AML-193 (cell line): ENCODE measurements at places on chromosomes 6 and 20.
A peak's percentile ranks its signal among the peaks of the same experiment; 100 is the strongest.

DNA sequence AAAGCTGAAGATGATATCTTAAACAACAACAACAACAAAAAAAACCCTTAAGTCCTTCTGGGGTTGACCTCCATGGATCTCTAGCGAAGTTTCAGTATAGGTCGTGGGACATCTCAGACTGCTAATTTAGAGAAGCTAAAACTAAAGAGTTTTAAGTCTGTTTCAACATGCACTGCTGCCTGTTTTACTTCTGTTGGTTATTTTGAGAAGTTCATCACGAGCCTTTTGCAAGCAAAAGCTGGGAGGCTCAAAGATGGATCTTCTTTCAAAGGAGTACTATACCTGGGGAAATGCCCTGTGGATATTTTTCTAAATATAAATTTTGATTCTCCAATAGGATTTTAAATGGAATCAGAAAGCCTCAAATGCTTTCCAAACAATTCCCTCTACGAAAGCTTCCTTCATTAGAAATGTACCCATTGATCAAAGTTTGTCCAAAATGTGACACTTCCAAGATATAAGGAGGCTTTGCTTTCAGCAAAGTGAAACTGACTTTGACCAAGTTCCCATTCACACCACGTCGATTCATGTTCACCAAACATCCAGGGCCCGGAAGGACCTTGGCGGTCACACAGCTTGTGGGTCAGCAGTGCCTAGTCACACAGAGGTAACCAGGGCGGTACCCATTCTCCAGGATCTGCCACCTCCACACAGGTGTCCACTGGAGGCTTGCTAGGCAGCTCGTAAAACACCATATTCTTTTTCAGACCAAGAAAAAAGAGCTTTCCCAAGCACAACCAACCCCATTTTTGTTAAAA is 94.7 kb upstream of the QKI start:
- DNase-seq, result no peak

GRCh38 chr6:117409420-117409819 is 16.3 kb downstream of the ROS1 start:
- no peak for DNase-seq

DNA sequence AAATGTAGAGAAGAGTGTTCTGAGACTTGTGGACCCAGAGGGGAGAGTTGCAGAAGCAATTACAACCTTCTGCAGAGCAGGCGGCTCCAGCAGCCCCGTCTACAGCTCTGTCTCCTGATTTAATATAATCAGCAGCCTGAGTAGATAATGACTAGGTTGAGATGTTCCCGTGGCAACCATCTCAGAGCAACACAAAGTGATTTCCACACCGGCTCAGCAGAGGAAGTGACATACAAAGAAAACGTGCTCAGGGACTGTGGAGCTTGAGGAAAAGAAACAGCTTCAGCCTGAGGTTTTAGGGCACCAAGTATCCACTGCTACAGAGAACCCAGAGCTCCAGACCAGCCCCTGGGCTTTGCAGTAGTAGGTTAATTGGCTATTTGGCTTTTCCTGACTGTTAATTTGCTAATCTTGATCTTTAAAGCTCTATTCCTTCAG is 136.4 kb downstream of the MTFR2 start:
- DNase-seq, result peak; percentile 73

DNA sequence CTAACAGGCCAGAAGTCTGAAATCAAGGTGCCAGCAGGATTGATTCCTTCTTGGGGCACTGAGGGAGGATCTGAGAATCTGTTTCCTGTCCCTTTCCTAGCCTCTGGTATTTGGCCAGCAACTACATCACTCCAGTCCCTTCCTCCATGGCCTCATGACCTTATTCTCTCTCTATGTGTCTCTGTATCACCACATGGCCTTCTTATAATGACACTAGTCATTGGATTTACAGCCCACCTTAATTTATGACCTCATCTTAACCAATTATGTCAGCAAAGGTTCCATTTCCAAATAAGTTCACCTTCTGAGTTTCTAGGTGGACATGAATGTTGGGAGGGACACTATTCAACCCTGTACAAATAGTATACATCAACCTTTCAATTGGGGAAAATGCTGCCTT is 29.3 kb downstream of the SCML4 start:
- DNase-seq, result no peak

DNA sequence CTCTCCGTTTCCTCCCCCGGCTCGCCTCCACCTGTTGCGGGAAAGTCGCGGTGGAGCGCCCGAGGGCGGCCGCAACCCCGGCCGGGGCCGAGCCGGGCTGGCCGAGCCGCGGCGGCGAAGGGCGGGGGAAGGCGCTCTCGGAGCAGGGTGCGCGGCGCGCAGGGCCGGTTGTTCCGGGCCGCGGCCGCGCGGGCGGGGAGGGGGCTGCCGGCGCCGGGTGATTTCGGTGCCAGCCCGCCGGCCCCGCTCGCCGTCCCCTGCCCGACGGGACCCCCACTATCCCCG is 235 bp downstream of the MAP7 start:
- DNase-seq, result no peak

DNA sequence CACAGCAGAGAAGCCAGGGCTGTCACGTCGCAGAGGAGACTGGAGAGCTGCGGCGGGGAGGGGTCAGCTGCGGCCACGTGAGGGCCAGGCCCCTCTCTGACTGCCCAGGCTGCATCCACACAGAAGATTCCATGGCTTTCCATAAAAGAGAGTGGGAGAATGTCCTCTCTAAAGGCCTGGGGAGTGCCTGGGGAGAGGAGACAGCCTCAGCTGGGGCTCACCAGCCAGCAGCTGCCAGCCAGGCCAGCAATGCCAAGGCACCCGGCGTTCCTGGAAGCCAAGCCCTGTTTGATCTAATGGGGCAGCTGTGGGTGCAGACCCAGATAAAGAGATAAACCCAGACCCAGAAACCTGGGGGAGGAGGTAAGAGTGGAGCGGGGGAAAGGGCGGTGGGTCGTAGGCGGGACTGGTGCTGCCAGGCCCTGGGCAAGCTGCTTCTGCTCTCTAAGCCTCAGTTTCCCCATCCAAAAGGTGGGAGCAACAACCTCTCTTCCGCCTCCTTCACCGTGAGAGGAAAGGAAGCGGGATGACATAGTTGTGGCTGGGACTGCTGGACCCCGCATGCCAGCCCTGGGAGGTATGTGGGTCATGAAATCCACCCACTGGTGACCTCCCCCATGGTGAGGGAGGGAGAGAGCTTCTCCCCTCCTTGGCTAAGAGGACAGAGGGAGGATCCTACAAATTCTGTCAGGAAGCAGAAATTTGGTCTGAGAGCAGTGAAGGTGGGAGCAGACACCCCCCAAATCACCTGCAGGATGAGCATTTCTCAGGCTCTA is 3.1 kb upstream of the OSBPL2 start:
- no peak for DNase-seq

- DNase-seq, result no peak
These were observed 125.1 kb downstream of the SNX5 start for GRCh38 chr20:17843246-17844132.

- no peak for DNase-seq
These were observed 244.4 kb upstream of the TCF21 start for GRCh38 chr6:133644548-133644891.

DNA sequence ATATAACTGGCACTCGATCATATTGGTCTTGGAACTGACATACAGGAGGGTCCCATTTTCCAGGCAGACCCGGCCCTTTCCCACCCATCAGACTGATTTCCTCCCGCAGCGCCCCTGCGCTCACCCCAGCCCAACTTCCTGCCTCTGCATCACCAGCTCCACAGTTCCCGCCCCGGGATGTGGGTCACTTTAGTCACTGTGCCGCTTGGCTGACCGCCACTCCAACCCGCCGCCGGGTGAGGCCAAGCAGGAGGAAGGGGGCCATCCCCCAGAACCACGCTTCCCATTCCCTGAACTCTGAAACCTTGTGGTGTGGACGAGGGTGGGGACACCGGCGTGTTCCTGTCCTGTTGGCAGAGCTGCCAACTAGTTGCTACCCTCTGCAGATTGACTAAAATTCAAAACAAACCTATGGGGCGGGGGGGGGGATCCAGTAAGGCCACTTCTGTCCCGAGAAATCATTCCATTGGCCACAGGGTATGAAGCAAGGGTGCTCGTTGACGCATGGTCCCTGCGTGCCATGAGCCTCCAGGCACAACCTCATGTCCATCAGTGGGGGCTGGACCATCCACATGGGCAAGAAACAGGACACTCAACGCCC is 12.3 kb downstream of the TGM2 start:
- DNase-seq, result no peak

DNA sequence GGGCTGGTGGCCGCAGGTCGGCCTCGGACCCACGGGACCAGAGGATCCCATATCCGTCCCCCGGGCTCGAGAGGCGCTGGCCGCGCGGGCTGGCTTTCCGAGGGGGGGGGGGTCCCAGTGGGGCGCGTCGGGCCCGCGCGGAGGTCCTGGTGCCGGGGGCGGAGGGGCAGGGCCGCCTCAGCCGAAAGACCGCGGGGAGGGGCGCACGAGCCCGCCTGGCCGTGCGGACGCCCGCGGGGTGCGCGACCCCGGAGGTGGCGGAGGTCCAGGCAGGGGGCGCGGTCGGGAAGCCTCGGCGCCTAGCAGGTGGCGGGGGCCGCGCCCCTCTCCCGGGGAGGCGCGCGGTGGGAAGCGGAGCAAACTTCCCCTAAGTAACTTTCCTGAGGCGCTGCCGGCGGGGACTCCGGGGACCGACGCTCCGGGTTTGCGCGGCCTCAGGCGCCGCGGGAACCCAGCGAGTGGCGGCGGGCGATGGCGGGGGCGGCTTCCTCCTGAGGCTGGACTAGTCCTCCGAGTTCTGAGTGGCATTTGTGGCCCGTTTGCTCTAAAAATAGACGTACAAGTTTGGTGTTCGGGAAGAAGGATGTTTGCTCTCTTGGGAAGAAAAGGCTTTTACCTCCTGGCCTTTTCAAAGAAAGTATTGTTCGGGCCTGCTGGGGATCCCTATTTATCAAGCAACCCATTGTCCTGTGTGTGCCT is 26.5 kb upstream of the BTBD3 start:
- peak; percentile 19 for DNase-seq

- no peak for DNase-seq
These were observed 613 bp upstream of the DLL1 start for GRCh38 chr6:170291271-170292110.

DNA sequence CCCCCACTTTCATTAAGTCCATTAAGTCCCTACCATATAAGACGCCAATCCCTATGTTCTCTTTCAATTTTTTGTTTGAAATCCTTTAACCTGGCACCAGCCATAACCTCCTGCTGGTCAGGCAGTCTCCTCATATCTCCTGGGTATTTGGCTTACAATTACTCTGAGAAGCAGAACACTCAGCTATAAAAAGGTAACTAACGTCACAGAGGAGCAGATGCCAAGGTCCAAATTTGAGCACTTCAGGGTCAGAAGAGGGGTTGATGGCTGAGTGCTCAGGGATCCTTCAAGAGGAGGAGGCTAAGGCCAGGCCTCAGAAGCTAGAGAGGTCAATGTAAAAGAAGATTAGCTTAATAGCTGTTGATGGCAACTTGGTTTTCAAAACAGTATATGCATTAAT is 22.3 kb upstream of the RCAN2 start:
- DNase-seq, result no peak

DNA sequence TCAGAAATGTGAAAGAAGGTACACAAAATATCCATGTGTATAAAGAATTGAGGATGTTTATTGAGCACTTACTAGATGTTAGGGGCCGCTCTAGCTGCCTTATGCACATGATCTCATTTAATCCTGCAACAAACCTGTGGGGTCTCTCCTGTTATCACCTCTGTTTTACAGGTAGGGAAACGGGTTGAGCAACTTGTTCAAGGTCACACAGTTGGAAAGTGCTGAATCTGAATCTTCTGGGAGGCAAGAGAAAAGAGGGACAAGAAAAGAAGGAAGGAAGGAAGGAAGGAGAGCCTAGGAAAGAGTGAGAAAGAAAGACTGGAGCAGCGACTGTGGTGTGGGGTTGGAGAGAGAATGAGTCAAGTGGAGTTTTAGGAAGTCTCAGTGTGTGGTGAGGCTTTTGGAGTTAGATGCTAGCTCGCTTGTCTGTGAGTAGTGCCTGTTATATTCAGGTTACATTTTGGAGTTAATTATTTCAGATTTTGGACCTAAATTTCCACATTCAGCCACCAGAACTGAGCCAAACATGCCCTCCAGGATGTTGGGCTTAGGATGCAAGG is 7.7 kb downstream of the CLPSL1 start:
- DNase-seq, result no peak

DNA sequence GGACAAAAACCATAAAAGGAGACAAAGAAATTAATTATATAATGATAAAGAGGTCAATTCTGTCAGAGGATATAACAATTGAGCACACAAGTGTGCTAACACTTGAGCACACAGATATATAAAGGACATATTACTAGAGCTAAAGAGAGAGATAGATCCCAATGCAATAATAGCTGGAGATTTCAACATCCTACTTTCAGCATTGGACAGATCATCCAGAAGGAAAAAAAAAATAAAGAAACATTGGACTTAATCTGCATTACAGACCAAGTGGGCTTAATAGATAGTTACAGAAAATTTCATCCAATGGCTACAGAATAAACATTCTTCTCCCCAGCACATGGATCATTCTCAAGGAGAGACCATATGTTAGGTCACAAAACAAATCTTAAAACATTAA is 9.9 kb downstream of the VNN1 start:
- DNase-seq, result no peak

DNA sequence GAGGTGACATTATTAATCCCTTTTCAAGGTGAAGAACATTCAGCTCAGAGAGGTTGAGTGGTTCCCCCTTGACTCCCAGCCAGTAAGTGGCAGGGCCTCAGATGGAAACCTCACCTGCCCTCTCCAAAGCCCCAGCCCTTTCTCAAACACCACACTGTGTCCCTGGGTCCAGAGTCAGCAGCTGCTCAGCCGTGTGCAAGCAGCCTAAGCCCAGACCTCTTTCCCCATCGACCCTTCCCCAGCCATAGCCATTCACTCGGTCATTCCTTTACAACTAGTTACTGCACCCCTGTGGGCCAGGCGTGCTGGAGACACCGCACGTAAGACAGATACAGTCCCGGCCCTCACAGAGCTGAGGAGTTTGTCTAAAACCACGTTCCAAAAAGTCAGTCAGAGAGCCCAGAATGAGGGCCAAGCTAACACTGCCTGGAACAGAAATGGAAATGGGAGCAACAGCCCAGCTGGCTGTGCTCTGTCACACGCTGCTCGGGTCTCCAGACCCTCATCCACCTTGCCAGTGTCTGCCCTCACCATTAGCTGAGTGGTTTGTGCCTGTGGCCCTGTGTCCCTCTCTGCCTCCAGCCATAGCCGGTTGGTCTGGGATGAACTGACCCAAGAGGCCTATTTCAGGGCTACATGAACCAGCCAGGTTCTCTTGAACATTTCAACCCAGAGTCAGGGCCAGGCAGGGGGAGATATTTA is 29.6 kb downstream of the ZC3H12D start:
- DNase-seq, result no peak

- DNase-seq, result no peak
These were observed 17.1 kb upstream of the HECA start for GRCh38 chr6:139117734-139118133.

DNA sequence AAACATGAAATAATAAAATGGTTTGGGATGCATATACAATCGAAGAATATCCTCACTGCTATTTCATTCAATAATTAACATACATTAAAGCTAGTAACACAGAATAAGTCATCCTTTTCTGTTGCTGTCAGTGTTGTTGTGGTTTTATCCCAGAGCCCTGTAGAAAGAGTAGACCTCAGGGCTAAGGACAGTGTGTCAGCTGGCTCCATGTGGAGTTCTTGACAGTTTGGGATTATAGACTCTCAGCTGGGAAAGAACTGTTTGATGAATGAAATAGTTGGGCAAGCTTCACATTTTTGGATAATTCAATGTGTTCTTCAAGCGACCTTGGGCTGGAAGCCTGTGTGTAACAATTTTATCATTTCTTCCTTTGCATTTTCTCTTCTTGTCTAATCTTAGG is 10.1 kb downstream of the UTRN start:
- DNase-seq, result no peak
